ENCODE measurements at places on chromosomes 16 and 17.
A peak's percentile ranks its signal among the peaks of the same experiment; 100 is the strongest.

- DNase-seq: peak; percentile 19
These were observed 1.7 kb downstream of the TXNDC17 start for GRCh38 chr17:6642592-6642991.

- DNase-seq: peak; percentile 89
These were observed at the start of gene NDRG4 for GRCh38 chr16:58499615-58500351. Gene NDRG4 (plus strand): TSS chr16:58500143. CDS start chr16:58500249, 106 bp downstream.

DNA sequence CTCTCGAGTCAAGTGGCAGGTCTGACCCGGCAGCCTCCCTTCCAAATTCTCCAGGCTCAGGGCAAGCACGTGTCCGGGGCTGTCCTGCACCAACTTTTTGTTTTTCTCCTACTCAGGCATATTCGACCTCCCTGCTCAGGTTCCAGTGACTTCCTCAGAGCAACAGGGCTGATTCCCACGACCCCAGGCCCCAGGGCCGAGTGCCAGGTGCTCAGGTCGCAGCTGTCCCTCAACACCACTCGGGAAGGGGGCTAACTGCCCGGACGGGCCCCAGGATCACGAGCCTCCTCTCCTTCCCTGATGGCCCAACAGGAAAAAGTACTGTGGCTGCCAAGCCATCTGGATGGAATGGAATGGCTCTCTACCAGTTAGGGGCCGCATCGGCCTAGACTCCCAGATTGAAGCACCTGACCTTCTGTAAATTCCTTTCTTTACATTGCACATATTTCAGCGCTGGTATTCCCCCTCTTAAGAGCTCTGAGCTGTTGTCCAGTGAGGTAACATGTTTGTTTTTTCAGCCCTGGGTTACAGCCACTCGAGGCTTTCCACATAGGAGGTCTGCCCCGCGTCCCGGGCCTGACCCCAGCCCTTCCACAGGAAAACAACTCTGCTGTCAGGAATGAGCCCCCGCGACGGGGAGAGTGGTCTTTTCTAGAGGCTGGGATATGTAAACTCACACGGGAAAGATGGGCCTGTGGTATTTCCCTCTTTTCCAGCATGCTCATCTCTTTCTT, 25.0 kb downstream of the NXN start:
- DNase-seq: peak; percentile 77

GRCh38 chr17:41377546-41377945, 4.6 kb downstream of the KRT34 start:
- peak; percentile 33 for DNase-seq

DNA sequence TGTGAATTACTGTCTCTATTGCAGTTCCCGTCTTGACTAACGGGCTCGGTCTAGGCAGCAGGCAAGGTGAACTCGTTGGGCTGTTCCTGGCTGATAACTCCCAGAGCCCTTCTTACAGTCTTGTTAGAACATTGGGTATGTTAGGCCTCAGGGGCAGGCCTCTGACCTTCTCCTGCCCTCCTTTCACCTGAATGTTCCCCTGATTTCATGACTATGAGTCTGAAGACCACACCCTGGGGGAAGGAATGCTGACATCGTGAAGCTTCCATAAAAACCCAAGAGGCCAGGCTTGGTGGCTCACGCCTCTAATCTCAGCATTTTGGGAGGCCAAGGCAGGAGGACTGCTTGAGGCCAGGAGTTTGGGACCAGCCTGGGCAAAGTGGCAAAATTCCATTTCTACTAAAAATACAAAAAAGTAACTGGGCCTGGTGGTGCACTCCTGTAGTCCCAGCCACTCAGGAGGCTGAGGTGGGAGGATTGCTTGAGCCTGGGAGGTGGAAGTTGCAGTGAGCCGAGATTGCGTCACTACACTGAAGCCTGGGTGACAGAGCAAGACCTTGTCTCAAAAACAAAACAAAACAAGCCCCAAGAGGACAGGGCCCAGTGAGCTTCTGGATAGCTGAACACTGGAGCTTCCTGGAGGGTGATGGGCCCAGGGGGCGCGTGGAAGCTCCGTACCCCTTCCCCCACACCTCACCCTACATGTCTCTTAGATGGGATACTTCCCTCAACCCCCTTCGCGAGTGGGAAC, 47.8 kb upstream of the FBXO47 start:
- DNase-seq: no peak

DNA sequence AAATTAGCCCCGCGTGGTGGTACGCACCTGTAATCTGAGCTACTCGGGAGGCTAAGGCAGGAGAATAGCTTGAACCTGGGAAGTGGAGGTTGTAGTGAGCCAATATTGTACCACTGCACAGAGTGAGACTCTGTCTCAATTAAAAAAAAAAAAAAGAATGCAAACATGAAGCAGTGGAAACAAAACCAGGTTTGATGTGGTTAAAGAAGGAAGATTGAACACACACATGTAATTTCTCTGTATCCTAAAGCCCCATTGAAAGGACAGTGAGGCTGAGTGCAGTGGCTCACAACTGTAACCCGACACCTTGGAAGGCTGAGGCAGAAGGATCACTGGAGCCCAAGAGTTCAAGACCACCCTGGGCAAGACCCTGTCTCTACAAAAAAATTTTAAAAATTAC, 26.5 kb upstream of the SBK1 start:
- no peak for DNase-seq
